ENCODE measurements at places on chromosomes 6 and 20.
A peak's percentile ranks its signal among the peaks of the same experiment; 100 is the strongest.

DNA sequence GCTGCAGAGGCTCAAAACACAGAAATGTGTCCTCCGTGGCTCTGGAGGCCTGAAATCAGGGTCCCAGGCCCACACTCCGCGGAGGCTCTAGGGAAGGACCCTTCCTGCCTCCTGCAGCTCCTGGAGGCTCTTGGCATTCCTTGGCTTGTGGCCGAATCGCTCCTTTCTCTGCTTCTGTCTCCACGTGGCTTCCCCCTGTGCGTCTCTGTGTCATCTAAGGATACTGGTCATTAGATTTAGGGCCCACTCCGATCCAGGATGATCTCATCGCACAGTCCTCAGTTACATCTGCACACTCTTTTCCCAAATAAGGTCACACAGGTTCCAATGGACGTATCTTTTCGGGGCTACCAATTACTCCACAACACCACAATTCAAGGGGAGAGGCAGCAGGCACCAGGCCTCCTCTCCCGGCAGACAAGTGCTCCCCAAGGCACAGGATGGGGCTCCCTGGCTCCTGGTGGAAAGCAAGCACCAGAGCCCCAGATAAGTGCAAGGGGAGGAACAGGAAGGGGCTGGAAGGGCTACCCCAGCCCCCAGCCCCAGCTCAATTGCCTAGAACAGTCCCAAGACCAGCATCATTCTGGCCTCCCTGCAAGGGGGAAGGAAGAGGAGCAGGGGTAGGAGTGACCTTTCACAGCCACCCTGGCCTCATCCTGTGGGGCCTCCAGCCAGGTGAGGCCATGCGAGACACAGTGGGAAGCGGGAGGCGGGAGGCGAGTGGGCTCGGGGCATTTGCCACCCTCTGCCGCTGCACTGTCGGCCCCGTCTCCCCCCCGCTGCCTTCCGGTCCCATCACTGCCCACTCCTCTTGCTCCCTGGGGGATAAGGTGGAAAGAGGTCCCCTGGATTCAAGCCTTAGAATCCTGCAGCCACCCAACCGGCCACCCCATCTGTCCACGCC is 16.3 kb downstream of the NTSR1 start:
- DNase-seq: no peak

- DNase-seq: no peak
Observed at GRCh38 chr20:59001068-59001448, 6.0 kb downstream of the CTSZ start.

DNA sequence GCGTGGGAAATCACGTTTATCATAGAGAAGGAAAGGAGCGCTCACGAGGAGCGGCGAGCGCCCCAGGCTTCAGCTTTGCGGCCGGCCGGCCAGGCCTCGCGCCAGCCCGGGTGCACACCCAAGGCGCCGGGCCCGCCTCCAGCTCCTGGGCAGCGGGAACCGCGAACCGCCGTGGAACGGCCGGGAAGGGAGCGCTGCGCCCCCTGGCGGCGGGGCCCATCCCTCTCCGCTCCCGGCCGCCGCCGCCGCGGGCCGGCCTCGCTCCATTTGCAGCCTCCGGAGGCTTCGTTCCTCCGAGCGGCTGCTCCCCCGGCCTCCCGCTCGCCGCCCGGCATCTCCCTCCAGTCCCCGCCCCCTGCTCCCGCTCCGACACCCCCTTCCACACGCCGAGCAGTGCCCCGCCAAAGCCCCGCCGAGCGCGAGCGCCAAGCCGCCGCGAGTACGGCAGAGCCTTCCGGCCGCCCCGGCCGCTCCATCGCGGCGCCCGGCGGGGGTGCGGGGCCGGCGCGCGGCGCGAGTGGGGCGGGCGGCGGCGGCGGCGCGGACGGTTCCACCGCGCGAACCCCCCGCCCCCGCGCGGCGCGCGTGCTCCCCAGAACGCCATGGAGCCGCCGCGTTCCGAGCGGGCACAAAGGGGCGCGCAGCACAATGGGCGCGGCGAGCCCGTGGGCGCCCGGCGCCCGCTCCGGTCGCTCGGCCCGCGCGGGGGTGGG is 946 bp downstream of the BEND3 start:
- DNase-seq: peak; percentile 66

GRCh38 chr6:114739656-114740055 is 396.8 kb upstream of the HS3ST5 start:
- no peak for DNase-seq

GRCh38 chr20:57630061-57630460 is 9.8 kb upstream of the ZBP1 start:
- DNase-seq: no peak

GRCh38 chr6:14231071-14231483 is 113.5 kb downstream of the CD83 start:
- DNase-seq: no peak

DNA sequence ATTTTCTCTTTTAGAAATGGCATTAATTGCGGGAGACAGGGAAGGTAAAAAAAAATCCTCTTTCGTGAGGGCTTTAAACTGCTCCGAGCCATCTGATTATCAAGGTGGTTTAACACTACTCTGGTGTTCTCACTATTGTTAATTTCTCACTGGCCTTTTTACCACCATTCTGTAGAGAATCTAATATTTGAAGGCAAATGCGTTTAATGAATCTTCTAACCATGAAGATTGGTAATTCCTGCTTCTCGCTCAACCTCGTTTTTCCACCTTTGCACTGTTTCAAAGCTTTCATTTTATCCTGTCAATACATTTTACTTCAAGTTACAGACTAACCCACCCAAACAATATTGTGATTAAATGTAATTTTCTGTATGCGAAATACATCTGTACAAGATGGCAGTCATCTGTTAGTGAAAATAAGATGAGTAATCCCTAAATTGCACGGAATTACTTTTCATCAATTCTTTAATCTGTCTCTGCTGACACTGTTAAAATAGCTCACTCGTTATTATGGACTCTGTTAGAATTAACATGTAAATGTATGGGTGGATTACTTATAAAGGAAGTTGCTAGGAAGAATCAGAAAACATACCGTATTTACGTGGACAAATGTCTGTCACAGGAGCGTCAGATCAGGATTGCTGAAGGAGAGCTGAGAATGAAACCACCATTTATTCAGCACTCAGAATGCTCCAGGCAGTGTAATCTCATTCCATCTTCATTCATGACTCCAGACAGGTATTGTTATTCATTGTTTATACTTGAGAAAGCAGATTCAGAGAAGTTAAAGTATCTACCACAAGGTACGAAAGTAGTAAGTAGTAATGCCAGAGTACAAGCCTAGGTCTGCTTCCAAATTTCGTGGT is 1.1 kb upstream of the LCA5 start:
- no peak for DNase-seq

GRCh38 chr6:131362696-131363095 is 210.3 kb upstream of the ARG1 start:
- no peak for DNase-seq

DNA sequence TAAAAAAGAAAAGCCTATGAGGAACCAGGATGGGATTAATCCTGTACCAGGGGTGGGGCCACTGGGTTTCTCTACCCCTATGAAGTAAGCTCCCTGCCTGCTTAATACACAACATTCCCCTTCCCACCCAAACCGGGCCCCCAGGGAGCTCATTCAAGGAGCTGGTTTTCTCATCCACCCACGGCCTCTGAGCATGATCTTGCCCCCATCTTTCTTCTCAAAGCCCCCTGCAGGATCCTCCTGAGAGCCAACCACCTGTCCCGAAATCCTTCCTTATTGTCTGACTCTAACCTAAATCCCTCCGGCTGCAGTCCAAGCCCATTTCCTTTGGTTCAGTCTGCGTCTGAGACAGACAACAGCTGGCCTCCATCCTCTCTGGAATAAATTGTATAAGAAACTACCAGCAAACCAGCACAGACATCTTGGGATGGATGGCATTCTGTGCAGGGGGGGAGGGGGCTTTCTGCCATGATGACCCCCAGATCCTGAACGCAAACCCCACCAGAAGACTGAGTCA is 21.0 kb downstream of the KCNK5 start:
- no peak for DNase-seq

GRCh38 chr6:127554435-127555006 is 22.5 kb upstream of the C6orf58 start:
- peak; percentile 16 for DNase-seq

Measured in CD4-positive, alpha-beta T cell treated with Interleukin-15 for 4 hours (primary cell).